Kidney (tissue), 22 donors: ENCODE measurements at places on chromosomes 3 and 15. TPM values are rescaled to one million over a fixed set of nuclear protein-coding genes. Genes with fewer than 3 reads are reported as not detected.

SLC28A2 gene
- polyA plus RNA-seq, result 0.17 TPM

CLRN1 gene
- polyA plus RNA-seq, result not detected

GABRB3 gene
- polyA plus RNA-seq, result 4.7 TPM

CNTN4 gene
- 2.2 TPM for polyA plus RNA-seq

RTP3 gene
- 0.30 TPM for polyA plus RNA-seq

MYL3 gene
- 81.9 TPM for polyA plus RNA-seq

TAGLN3 gene
- 5.7 TPM for polyA plus RNA-seq

DNA sequence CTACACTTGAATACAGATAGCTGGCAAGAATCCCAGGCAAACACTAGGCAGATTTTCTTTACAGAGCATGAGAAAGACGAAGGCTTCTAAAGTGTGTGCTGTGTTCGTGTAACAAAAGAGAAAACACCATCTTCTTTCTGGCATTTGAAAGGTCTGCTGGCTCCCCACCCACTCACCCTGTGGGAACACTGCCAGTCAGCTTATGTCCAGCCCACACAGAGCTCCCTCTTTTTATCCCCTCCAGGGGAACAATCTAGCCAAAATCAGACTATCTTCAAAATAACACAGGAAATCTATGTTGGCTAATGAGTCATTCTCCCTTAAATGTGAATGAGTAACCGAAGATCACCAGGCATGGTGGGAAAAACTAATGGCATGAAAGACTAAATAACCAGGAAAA is 45.6 kb upstream of the PAQR5 start:
- no peak for DNase-seq

GRCh38 chr3:127056281-127056680 is 73.4 kb downstream of the PLXNA1 start:
- no peak for DNase-seq

- no peak for DNase-seq
Measured at GRCh38 chr15:54638666-54639065, 558.1 kb downstream of the RSL24D1 start.

- DNase-seq, result no peak
Measured at GRCh38 chr3:4647411-4647810, 154.3 kb downstream of the ITPR1 start.

DNA sequence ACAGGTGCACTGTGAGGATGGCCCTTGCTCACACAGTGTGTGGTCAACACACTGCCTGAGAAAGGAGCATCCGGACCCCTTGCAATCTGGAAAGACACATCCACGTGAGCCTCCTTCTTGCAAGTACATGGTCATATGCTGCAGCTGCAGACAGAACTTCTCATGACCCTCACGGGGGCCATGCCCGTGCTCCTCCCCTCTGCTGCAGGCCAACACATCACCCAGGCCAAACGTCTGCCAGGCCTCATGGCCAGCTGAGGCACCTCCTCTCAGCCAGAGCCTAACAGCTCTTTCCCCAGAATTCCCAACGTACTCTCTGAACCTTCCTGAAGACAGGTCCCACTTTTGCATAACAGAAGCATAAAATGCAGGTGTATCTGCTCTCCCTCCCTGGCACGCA is 25.3 kb downstream of the SLC41A3 start:
- no peak for DNase-seq

DNA sequence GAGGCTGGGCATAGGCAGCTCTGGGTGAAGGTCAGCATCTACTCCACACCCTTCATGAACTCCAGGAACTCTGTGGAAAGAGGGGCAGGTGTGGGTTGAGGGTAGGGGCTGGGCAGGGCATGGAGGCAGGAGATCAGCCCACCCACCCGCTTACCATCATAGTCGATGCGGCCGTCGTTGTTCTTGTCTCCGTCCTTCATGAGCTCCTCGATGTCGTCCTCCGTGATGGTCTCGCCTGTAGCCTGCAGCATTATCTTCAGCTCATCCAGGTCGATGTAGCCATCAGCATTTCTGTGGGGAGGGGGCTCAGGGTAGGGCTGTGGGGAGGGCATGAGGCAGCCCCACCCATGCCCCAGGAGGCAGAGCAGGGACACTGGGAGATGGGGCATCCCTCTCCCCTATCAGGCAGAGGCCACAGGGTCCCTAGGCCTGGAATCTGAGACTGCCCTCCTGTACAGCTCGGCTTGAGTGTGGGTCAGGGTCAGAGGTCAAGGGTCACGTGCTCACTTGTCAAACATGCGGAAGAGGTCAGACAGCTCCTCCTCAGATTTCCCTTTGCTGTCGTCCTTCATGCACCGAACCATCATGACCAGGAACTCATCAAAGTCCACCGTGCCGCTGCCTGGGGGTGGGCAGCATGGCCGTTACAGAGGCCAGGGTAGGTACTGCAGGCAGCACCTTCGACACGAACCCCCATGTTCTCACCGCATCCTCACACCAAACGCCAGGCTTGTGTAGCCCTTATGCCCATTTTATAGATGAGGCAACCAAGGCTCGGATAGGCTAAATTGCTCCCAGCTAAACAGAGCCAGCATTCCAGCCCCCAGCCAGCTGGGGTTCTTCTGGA is 2.4 kb downstream of the TNNC1 start:
- no peak for DNase-seq

DNA sequence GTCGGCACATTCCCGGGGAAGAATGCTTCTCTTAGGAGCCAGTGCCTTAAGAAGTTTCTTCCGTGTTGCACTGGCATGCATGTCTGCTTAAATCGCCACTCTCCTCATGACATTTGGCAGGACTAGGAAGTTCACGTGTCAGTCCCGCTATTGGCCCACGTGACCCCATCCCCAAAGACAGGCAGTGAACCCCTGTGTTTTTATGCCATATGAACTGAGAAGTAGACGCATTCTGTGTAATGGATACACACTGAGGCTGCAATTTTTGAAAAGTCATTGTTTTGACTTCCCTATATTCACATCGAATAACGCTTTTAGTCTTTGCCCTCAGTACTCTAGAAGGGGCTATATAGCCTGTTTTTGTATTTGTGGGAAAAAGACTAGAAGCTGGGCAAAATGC is 125.6 kb upstream of the TBL1XR1 start:
- DNase-seq, result no peak

DNA sequence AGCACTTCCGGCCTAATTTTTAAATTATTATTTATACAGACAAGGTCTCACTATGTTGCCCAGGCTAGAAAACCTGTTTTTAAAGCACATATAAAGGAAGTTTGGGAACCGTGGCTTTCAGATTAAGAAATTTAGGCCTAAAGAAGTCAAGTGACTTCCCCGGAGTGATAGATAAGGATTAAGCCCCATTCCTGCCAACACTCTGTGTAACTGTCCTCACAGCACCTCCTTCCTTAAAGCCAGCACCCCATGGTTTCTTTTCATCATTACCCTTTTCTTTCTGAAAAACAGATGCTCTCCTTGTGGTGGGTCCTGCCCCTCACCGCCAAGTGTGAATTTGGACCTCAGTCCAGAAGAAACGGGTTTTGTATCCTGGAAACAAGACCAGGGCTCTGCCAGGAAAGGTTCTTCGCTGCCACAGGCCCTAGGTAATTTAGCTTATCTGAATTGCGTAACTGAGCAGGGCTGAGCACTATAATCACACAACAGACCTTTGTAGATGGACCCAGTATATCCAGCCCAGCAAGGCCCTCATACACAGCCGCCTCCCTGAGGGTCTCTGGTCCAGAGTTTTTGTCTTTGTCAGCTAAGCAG is 231.3 kb downstream of the PLCL2 start:
- no peak for DNase-seq

DNA sequence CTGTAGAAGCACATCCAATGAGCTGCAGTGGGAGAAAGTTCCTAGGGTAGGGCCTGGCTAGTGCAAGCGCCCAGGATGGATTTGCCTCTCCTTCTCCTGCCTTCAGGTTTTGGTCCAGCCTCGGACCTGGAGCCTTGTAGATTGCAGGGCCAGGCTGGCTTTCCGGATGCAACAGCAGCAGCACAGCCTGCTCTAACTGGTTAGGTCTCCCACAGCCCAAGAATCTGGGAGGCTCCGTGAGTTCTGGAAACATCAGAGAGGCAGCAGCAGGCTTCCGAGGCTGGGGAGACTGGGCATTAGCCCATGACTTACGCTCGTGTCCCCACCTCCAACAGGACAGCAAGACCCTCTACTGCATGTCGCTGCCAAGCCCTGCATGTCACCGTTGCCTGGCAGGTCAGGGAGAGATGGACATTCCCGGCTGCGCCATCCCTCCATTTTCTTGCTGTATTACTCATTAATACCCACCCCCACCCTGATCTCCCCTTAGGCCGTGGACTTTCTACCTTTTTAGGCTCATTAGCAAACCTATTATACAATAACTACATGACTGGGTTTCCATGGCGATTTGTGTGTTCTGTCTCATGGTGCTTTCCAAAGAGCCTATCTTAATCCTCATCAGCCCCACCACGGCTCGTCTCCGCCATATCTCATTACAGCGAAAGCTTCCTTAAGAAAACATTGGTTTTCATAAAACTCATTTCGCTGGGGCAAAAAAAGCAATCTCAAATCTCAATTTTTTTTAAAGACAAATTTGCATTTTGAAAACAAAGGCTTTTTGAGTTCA is 40.9 kb upstream of the RGMA start:
- DNase-seq, result no peak

DNA sequence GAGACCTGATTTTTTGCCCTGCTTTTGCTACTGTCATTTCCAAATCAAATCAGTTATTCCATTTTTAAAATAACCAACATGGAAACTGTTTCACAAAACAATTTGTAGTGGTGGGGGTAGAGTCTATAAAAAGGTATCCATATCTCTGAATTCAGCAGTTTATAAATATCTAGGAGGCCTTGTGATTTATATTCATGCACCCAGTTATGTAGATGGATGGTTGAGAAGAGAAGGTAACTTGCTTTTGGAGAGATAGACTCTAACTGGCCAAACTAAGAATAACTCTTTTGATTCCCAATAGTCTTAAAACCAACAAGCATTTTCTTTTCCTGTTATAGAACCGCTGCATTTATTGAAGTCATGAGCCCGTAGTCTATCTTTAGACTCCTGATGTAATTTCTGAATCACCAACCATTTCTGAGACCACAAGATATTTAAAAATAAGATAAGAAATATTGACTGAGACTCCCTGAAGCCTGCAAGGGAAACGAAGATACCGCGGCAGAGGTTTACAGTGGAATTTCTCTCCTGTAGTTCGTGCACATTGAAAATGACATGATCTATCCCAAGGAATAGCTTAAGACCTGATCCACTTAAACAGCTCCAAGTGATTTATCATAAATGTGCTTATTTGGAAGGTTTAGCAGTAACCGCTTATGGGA is 68.5 kb downstream of the SAMMSON start:
- DNase-seq, result no peak

- DNase-seq, result no peak
Measured at GRCh38 chr15:52486003-52486996, 42.4 kb downstream of the MYO5A start.
